ENCODE measurements at places on chromosomes 7 and 10.

DNA sequence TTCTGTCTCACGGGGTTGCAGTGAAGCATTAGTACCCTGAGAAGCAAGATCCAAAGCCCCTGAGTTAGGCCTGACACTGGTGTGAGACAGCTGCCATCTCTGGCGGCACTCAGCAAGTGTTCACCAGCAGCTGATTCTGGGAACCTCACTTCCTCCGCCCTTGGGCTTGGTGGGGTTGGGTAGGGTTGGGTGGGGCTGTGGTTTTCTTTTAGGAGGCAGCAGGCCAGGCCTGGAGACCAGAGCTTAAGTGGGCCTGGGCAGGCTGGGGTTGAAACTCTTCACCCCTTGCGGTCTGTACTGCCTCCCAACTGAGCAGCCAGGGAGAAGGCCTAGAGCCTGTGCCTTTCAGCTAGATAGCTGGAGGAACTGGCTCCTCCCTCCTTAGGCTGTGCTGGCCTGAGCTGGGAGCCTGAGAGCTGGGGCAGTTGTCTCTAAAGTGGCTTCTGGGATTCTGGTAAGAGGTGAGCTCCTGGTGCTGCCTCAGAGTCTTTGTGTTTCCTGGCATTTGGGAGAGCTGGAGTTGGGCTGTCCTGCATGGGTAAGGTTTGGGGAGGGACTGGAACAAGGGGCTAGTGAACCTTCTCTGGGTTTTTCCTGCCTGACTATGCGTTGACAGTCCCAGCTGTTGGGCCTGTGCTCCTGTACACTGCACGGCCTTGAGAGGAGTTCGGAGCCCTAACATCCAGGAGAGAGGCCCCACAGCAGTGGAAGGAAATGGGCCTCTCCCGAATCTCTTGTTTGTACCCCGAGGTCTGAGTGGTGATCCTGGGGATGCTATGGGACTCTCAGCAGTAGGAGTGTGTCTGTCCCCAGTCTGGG is 5.1 kb downstream of the TSPAN14 start:
- peak; percentile 48 for DNase-seq

GRCh38 chr7:125878988-125879387 is 949.4 kb upstream of the POT1 start:
- no peak for DNase-seq

GRCh38 chr7:30303312-30304039 is 19.1 kb downstream of the ZNRF2 start:
- no peak for DNase-seq

- no peak for DNase-seq
These were observed 16.1 kb downstream of the BRAT1 start for GRCh38 chr7:2539031-2539911.

- no peak for DNase-seq
These were observed 133.4 kb downstream of the MACC1 start for GRCh38 chr7:20083781-20084180.

DNA sequence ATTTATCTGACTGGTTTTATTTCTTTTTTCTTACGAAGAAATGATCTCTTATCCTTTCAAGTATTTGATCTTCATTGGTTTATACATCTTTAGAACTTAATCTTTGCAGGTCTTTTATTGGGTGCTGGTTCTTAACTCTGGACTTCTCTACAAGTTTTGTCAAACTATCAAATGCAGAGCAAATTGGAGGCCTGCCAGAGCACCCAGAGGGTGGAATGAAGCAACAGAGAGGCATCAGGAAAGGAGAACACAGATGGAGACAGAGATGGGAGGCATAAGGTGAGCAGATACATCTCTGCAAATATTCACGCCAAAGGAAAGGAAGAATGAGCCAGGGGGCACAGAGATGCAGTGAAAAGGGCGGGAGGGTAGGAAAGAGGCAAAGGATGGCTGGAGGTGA is 130.3 kb downstream of the PKD1L1 start:
- DNase-seq, result no peak

- no peak for DNase-seq
These were observed 4.2 kb downstream of the SUN1 start for GRCh38 chr7:836429-836828.

DNA sequence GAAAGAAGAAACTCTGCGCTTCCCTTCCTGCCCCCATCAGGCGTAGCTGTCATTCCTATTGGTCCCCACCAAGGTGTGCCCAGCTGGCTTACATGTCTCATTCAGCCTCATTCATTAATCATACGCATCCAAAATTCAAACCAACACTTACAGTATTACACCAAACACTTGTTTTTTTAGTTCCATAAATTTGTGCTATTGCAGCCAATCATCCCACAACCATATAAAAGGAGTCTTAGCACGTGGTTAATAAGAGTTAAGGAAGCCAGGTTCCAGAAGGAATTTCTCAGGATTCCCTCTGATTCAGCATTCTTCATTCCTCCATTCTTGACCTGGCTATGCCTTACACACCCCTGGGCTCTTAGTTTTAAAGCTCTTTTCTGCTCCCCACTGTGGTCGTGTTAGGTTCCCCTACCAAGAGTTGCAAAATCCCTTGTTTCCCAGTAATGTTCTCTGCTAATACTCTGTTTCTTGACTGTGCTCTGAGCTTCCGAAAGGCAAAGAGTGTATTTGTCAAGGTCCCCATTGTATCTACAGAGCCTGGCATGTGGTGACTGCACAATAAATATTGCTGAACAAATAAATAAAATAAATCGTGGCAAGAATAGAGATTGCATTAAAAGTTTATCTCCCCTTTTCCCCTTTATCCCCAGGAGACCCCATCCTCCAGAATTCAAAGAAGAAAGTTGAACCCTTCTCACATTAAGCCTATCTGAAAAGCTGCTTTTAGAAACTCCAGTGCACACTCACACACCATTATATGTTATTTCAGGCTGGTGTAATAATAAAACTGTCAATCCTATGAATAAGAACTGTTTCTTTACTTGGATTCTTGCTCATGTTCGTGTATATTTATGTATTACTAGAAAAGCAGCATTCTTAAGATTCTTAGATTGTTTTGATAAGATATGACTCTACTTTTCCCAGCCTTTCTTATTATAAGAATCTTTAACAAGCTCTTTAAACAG is 514.4 kb downstream of the INHBA start:
- DNase-seq, result no peak

- DNase-seq, result no peak
These were observed 60.6 kb upstream of the LAMB1 start for GRCh38 chr7:108063520-108063933.

DNA sequence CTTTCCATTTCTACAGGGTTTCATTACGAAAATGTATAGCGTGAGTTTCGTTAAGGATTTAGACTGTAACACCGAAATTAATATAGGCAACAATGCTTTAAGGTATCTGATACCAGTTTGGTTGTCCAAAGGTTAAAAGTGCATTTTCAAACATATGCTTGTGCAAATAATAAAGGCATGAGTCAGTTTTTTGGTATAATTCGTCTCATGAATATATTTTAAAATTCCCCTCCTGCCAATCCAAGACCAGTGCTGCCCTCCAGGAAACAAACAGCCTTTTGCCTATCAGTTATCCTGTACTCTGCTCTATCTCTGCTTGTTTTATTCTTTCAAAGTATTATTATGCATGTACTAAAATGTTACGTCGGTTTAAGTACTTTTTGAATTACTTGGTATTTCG is 2.0 kb downstream of the LCOR start:
- no peak for DNase-seq

- DNase-seq, result no peak
These were observed 30.1 kb downstream of the DENND11 start for GRCh38 chr7:141671705-141672496.

DNA sequence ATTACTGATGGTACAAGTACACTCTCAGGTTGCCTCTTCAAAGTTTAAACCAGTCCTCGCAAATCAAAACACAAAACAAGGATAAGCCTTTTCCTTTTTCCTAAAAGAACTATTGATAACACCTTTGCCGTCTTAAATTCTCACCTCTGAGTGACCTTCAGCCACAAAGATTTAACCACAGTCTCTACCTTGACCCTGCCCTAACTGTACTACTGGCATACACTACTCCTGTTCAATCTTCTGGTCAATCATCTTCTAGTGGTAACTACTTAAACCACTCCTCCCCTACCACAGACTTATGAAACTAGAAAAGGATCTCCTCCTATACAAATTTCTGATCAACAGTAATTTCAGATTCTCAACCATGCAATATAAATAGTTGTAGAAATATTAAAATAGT is 15.1 kb downstream of the UPF2 start:
- DNase-seq, result no peak

- no peak for DNase-seq
These were observed 121.5 kb downstream of the CRPPA start for GRCh38 chr7:16299853-16300252.

All from germinal center (tissue), 1 donor.